AG20443 (cell line): ENCODE measurements at places on chromosomes 7 and 10.

- DNase-seq = peak; percentile 21
These were observed 189.8 kb upstream of the SEMA3A start for GRCh38 chr7:84384417-84384816.

DNA sequence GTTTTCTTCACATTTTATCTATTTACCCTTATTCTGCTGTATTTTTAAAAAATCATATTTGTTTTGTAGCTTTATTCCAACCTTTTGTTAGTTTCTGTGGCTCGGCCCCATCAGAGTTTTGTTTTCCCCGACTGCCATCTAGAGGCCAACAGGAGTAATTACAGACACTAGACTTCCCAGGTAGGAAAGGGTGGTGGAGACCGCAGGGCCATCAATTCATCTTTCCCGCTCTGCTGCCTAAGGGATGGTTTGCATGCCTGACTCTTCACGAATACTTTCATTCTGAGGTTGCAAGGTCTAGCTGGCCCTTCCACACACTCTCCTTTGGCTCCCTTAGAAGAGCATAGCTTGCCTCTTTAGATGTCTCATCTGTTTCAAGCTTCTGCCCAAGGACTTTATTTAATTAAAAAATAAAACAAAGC is 38.3 kb downstream of the LYZL2 start:
- peak; percentile 67 for DNase-seq

DNA sequence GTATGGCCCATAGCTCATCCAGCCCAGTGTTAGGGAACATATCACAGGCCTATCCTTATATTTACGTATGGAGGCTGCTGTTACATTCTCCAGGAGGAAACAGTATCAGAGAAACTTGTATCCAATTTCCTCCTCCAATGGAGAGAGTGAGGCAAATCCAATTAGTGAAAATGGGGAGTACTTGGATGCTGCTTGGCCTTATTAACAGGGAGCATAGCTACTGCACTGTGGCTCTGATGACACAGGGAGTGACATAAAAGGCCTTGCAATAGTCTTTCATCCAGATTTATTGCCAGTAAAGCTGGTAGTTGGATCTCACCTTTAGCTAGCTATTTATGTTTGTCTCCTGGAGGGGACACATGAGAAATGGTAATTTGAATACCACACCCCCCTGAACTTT is 313.2 kb upstream of the MTPN start:
- no peak for DNase-seq

GRCh38 chr10:108982159-108982558 is 941.2 kb downstream of the XPNPEP1 start:
- no peak for DNase-seq

DNA sequence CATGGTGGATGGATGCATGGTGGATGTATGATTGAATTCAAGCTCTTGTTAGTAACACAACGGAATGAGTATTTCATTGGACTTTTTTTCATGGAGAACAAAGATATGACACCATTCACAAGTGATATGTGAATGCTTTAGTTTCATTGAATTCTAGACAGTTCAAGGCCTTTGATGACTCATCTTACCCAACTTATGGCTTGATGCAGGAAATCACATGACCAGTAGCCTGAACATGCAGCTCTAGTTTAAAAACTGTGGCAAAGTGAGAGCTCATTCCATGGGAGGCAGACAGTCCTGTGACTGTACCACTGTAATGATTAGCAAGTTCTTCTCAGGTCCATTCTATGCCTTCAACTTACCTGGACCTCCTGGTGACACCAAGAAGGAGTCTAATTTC is 1239.3 kb downstream of the TYW1 start:
- no peak for DNase-seq

DNA sequence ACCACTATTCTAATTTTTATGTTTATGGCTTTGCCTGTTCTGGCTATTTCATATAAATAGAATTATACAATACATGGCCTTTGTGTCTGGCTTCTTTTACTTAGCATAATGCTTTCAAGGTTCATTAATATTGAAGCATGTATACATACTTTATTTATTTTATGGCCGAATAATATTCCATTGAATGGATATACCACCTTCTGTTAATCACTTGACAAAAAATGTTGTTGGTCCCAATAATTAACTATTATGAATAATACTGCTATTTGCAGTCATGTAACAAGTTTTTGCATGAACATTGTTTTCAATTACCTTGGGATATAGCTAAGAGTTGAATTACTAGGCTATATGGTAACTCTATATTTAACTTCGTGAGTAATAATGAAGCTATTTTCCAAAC is 767.5 kb downstream of the INHBA start:
- no peak for DNase-seq

GRCh38 chr7:51019891-51020870 is 237.5 kb upstream of the GRB10 start:
- no peak for DNase-seq

DNA sequence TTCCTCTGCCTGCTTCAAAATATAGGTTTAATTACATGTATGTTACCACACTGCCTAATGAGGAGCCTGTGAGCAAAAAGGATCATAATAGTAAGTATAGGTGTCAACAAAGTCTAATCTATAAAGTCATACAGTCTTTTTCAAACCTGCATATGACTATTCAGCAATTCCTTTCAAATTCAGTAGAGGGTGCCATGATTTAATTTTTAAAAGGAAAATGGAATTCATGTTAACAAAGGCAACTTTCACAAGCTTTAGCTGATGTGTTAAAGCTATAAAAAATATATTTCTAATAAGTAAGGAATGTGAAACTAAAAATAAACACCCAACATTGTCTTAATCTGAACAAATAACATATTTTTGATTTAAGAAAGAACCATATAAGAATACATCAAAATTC is 52.1 kb downstream of the MPP7 start:
- peak; percentile 41 for DNase-seq

DNA sequence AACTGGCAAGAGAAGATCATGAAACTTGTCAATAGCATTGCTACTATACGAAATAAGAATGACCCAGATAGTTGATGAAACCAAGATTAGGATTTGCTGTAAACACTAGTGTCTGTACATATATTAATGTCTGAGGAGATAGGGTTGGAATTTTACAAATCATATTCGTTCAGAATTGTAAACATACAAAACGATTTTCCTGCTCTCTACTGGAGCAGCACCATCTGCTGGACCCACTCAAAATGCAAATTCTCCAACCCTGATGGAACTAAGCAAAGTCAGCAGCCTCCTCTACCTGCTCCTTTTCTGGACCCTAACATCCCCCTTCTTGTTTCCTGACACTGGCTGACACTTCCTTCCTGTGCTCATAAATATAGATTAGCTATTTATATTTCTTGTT is 29.4 kb upstream of the SGMS1 start:
- peak; percentile 50 for DNase-seq

- no peak for DNase-seq
These were observed 133.6 kb downstream of the ATXN7L1 start for GRCh38 chr7:105742787-105743186.

- no peak for DNase-seq
These were observed 1.1 kb downstream of the ODAD2 start for GRCh38 chr10:27997865-27998177.

GRCh38 chr10:15719899-15720634 is at the start of gene ITGA8:
Gene ITGA8, minus strand, starts transcription at chr10:15719922. Its CDS starts 151 bp downstream, at chr10:15719771.
- DNase-seq = peak; percentile 77

DNA sequence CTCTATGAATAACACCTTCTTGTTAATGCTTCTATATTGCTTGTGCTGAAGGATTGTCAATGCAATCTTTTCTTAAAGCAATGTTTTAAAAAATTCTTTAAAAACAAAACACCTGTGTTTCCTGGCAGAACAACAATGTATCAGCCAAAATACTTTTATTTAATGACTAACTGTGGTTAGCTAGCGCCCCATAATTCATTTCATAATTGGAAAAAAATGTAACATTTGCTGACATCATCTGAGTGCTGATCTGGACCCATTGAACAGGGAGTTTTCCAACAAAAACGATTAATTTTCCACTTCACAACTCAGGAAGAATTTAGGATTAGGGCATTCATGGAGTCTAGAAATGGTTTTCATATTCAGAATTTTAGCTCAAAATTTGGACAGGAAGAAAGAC is 137.6 kb upstream of the CDK6 start:
- DNase-seq = peak; percentile 42
